Activated naive CD8-positive, alpha-beta T cell treated with anti-CD3 and anti-CD28 coated beads, Interleukin-2, amount 50 U/mL, for 16 hours (primary cell): ENCODE measurements at places on chromosomes 11 and 22.

- no peak for DNase-seq
Observed at GRCh38 chr11:47394050-47394321, 14.4 kb upstream of the SLC39A13 start.

DNA sequence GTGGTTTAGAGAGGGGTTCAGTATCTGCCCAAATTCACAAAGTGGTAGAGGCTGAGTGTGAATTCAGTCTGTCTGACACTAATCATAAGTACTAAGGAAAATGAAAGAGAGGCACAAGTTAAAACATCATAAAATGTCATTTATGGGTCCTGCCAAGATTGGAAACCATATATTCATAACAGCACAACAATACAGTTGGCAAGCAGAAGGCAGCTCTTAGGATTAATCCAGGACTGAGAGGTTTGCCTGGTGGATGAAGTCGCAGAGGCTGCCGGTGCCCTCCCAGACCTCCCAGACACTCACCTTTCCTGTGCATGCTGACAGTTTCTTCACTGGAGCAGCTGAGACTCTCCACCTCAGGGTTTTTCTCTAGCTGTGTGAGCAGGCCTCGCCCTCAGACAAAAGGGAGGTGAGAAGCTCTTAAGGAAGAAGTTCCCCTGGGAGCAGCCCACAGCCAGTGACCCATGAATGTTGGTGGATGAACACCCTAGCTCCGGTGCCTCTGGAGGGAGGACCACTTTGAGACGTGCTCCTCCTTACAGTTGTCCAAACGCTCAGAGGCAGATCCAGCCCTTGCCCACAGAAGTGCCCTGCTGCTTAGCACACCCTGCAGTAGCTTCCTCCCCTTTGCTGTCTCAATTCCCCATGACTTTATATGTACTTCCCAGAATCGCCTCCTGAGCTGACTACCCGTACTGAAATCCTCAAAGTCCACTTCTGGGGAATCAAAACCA, 43.7 kb downstream of the MAML2 start:
- no peak for DNase-seq

GRCh38 chr11:59918987-59919589, 19.1 kb upstream of the OOSP1 start:
- DNase-seq, result no peak

DNA sequence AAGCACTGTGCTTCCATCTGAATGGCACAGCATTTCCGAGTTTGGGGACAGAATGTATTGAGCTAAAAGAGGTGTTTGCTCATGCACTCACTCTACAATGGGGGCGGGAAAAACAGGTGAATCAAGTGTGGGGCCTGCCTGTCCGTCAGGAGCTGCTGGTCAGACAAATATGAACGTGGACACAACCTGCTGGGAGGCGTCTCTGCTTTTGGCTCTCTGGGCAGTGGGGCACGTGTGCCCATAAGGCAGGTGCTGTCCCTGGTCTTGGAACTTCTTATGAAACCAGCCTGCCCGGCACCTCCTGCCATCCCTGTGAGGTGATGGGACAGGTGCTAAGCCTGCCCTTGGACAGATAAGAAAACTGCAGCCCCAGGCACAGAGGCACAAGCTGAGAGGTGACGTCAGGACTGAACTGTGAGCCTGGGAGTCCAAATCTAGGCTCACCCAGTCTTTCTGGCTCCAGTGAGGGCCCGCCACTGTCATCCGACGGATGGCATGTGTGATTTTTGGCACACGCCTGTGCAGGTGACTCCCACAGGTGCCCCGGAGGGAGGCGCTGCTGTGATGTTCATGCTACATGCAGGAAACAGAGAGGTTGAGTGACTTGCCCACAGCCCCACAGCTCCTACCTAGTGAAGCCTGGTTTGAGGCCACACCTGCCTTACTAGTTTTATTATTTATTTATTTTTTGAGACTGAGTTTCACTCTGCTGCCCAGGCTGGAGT, 51.6 kb downstream of the SMIM38 start:
- no peak for DNase-seq

- peak; percentile 44 for DNase-seq
Observed at GRCh38 chr22:38941488-38941987, 15.9 kb upstream of the APOBEC3A start.

DNA sequence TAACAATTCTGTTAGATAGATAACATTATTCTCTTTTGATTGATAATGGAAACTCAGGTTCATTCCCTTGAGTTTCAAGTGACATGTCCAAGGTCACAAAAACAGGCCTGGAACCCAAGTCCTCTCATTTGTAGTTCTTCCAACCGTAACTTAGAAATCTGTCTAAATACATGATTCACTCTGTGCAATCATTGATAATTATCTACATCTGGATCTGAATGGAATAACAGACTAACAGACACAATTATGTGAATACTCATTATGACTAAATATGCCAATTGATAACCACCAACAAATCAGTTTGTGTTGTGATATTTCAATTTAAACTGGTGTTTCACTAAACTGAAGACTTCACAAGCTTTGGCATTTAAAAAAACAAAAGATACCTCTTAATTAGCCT, 71.0 kb downstream of the RBFOX2 start:
- no peak for DNase-seq

DNA sequence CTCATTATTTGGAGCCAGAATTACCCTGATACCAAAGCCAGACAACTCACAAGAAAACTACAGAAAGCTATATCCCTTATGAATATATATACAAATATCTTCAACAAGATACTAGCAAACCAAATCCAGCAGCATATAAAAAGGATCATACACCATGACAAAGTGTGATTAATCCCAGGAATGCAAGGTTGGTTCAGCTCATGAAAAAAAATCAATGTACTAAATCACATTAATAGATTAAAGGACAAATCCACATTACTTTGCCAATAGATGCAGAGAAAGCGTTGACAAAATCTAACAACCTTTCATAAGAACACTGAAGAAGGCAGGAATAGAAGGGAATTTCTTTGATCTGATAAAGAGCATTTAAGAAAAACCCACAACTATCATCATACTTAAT, 50.4 kb upstream of the TEAD1 start:
- DNase-seq, result no peak

DNA sequence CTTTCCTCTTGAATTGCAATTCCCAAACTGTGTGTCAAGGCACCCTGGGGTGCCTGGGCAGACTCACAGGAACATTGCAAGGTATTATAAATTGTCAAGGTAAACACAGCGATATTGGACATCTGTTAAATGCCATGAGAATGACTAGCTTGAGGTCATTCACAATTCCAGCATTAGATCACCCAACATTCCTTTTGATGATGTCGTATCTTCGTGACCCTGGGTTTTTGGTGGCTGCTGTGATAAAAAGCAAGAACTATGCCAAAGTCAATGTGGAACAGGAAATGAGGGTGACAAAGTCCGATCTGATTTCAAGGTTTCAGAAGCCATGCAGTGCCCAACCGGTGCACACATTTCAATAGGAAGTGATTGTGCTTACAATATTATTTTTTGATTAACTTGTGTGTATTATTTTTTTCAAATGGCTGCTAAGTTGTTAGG, 458.4 kb downstream of the MIAT start:
- DNase-seq, result no peak

GRCh38 chr11:12116425-12117032, 6.1 kb downstream of the MICAL2 start:
- no peak for DNase-seq

DNA sequence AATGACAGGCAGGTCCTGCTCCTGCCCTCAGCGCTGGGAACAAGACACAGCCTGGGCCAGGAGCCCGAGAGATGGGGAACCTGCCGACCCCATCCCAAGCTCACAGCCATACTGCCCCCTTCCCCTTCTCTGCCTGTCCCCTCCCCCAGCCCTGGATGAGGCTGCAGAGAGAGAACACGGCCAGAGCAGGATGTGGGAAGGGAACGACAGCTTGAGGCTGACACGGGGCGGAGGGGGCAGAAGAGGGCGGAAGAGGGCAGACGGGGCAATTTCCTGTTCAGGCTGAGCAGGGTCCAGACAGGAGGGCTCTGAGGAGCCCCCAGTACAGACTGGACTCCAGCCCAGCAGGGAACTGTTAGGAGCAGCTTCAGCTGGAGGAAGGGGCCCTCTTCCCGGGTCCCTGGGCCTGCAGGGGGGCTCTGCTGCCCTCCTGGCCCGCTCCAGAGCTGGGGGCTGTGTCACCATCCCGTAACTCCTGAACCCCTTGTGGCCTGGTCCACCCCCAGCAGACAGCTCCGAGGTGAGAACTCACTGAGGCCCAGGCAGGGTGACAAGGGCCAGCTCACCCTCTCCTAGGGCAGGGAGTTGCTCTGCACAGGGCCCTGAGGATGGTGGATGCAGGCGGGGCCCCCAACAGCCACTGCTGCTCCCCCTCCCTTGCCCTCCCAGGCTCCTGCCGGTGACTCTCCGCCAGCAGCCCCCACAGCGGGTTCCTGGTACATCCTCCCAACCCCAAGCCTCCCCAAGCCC, 5.7 kb downstream of the CTSD start:
- no peak for DNase-seq

DNA sequence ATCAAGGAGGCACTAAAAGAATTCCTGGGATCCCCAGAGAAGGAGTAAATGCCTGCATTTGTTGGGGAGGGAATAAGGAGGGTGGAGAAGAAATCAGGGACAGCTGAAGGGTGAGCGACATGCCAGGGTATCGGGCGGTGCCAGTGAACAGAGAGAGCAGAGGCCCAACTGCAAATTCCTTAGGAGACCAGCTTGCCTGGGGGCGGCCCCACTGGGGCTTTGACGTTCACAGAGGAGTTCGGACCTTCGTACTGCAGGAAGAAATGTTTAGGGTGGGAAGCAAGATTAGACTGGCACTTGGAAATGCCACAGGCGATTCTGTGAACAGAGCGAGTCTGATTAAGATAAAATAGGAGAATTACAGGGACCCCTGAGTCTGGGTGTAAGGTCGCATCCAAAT, 65.1 kb upstream of the FGF3 start:
- DNase-seq, result no peak

DNA sequence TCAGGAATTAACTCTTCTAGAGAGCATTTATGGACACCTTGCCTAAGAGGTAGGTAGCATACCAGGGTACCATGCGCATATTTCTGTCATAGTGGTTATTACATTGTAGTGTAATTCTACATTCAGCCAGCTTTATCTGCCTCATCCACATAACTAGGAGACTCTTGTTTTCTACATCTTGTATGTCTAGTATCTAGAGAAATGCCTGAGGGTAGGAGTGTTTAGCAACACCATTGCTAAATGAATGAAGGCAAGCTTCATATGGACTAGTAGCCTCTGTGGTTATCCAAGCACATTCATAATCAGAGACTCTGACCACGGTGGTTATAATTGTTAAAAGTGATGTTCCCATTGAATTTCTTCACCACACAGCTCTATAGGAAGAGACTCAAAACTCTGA, 107.9 kb downstream of the NTM start:
- no peak for DNase-seq

- no peak for DNase-seq
Observed at GRCh38 chr11:128718064-128718463, 24.2 kb downstream of the FLI1 start.

DNA sequence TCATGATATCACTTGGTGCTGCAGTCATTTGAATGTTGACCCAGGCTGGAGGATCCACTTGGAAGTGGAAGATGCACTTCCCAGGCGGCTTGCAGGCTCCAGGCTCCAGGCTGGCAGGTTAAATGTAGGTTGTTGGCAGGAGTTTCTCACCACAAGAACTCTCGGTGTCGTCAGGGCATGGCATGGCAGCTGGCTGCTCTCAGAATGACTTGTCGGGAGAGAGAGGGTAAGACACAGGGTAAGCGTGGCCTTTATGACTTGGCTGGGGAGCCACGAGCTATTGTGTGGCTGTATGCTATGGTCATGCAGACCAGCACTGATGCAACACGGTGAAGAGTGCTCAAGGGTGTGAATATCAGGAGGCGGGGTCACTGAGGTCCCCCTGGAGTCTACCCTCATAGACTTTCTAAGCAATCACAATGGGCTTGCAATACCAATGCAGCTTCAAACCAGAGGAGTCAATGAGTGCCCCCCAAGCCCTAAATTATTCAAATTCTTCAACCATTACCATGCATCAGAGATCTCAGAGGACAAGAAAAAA, 1027.7 kb downstream of the OPCML start:
- DNase-seq, result no peak

- no peak for DNase-seq
Observed at GRCh38 chr11:27934830-27935145, 173.2 kb downstream of the KIF18A start.

DNA sequence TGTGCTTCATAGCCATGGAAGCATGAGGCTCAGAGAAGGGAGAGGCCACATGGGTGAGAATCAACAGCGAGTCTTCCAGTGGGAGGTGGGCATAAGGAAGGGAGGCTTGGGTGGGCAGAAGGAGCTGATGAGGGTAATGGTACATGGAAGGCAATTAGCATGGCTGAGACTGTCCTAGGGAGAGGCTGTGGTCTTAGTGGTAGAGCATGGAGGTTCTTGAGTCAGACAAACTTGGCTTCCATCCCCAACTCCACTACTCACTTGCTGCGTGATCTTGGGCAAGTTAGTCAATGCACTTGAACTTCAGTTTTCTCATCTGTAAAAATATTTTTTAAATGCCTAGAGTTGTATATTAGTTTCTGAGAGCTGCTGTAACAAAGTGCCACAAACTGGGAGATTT, 227.2 kb upstream of the E2F8 start:
- DNase-seq, result no peak

- DNase-seq, result no peak
Observed at GRCh38 chr22:27317096-27317495, 484.5 kb downstream of the MN1 start.

- DNase-seq, result no peak
Observed at GRCh38 chr22:50716290-50717024, 21.5 kb upstream of the ACR start.

DNA sequence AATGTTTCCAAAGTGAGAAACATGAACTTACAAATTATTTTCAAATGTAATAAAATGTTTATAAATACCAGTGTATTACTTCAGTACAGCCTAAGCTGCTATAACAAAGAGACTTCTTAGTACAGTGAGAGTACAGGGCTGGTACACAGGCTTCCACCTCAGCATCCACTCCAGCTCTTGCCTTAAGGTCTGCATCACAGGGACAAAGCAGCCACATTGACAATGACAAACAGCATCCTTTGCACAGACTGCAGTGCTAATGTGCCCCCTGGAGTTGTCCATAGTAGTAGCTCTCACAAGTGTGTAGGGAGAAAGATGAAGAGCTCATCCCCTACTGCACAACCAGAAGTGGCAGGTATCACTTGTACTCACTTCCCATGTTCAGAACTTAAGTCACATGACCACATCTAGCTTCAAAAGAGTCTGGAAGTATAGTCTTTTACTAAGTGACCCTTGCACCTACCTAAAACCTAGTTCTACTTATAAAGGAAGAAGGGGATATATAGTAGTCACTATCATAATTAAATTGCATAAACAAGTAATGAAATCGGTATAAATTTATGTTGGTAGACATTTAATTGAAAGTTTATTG, 10.7 kb upstream of the LIPT2 start:
- DNase-seq, result no peak
